ENCODE measurements at places on chromosomes 12 and 14.

- DNase-seq = peak; percentile 62
These were observed 199.9 kb upstream of the RTL1 start for GRCh38 chr14:101103321-101103901.

GRCh38 chr14:68784226-68784910 is 8.5 kb downstream of the ZFP36L1 start:
- DNase-seq = peak; percentile 58

DNA sequence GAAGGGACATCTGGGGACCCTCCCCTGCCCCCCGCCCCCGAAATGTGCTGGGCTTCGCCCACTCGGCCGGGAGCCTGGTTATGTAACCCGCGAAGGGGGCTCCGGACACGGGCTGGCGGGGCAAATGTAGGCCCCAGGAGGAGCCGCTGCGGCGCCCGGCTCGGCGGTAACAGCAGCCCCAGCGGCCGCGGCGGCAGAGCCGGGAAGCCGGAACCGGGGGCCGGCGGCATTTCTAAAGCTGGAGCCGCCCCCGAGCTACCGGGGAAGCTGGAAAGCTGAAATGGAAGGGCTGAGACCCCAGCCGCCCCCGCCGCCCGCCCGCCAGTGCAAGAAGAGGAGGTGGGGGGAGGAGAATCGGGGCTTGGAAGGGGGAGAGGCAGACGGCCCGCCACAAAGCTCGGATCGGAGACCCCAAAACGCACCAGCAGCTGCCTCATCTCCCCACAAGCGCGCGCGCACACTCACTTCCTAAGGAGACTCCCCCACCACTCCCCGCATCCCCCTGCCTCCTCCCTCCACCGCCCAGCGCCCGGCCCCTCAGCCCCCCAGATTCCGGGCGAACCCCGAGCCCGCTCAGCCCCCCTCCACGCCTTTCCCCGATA is 1.5 kb downstream of the KDM2B start:
- DNase-seq = peak; percentile 79

- DNase-seq = no peak
These were observed 47.8 kb upstream of the MED13L start for GRCh38 chr12:116325336-116325664.

- DNase-seq = peak; percentile 52
These were observed 150.8 kb downstream of the FBXL14 start for GRCh38 chr12:1443421-1444141.

GRCh38 chr12:77339610-77340009 is 274.2 kb upstream of the E2F7 start:
- DNase-seq = no peak

GRCh38 chr12:98059659-98060343 is 455.6 kb upstream of the TMPO start:
- DNase-seq = no peak

DNA sequence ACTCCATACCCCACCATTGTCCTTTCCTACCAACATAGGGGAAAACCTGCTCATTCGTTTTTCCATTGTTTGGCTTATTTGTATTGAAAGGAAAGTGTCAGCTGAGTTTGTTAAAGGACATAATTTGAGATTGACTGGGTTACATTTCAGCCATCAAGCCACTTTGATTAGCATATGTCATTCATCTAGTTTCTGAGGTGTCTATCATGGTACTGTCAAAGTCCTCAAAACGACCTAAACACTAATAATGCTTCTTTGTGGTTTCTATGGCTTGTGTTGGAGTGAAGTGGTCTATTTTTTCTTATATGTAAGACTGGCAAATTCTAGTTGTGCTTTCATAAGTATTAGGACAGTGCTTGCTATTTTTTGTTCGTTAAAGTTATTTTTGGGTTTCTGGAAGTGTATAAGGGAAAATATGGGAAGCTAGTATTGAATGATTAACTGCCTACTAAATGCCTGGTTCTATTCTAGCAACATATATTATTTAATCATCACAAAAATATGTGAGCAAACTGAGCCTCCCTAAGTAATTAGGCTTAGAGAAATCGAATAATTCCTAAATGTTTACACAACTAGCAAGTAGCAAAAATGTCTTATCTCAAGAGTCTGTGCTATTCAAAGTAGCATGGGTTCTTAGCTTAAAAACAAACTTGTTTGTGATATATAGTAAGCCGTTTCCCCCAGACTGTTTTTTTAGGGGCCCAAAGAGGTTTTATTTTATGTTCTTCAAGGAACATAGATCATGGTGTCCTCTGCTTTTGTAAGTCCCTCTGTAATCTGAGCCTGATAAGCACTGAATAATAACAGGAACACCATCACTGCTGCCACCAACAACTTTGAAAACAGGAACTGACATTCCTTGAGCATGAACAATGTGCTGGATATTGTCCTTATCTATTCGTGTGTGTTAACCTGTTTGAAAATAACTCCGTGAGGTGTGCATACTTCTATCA is 67.1 kb downstream of the DERA start:
- no peak for DNase-seq

- peak; percentile 14 for DNase-seq
These were observed 42.1 kb downstream of the ATL1 start for GRCh38 chr14:50602035-50602434.

GRCh38 chr14:23182372-23183157 is 895 bp downstream of the SLC7A8 start:
- peak; percentile 76 for DNase-seq

- DNase-seq = no peak
These were observed 66.1 kb downstream of the FUT8 start for GRCh38 chr14:65478596-65478995.

DNA sequence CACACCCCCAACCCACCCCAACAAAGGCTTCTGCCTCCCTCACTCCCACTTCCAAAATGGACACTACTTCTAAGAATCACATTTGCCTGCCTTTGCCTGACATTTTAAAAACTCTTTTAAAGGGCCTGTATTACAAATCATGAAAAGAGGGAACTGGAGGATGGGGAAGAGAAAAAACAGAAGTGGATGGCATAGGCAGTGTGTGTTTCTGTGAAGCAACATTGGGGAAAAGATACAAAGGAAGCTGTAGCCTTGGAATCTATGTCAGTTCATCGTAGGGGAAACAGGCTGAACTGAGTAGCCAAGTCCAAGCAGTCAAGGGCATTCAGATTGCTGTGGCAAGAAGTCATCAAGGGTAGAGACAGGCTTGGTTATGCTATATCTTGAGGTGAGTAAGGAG is 273.9 kb downstream of the BTG1 start:
- DNase-seq = no peak

Data from eye (tissue), 1 donor.